ENCODE measurements at places on chromosomes 7 and 10.

DNA sequence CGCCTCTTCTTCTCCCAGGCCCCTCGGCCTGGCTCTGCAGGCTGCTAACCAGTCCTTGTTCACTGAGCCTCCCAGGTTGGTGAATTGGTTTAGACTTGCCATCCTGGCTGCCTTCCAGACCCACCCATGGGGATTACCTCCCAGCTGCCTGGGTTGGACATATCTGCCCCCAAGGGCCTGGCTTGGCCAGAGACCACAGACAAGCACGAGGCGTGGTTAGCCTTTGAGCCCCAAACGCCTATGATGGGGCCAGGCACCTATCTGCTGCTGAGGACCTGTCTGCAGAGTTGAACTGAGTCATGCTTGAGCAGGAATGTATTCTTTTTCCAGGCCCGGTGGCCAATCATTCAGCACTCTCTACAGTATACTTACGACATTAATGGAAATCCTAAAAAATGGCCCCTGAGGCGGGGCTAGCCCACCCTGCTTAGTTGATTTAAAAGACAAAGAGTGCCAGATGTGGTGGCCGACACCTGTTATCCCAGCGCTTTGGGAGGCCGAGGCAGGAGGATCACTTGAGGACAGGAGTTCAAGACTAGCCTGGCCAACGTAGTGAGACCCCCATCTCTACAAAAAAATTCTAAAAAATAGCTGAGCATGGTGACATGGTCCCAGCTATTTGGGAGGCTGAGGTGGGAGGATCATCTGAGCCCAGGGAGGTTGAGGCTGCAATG lies 361.5 kb downstream of the FRMD4A start:
- no peak for DNase-seq

DNA sequence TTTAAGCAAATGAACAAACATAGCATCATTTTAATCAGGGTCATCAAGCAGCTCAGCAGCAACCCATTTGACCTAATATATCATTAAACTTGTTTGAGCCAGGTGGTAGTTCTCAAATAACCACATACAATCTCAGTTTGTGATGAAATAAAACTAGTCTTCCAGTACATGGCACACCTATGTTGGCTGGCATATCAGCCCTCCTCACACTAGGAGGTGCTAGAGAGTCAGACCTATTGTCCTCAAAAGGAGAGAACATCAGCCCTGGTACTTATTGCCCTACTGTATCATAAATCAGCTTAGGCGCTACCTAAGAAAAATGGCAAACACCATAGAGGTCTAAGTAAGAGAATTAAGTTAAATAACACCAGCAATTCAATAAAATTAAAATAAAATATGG lies 81.7 kb downstream of the CABCOCO1 start:
- no peak for DNase-seq

DNA sequence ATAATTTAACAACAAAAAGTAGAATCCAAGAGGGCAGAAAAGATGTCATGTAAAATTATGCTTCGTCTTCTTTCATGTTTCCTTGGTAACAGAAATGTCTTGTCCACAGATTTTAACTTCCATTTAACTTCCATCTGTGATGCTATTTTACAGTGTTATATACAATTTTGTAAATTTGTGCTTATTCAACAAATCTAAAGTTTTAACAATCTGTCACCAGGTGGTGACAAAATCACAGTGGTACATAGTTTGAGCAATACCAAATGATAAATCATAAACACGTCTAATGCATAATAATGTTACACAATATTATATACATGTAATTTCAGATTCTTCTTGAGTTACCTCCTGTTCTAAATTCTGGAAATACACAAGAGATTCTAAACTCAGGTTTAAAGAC lies 784.4 kb upstream of the CELF2 start:
- no peak for DNase-seq

GRCh38 chr10:118667732-118668131 lies 72.3 kb upstream of the PRLHR start:
- DNase-seq = no peak

GRCh38 chr7:3552499-3552898 lies 251.4 kb downstream of the SDK1 start:
- no peak for DNase-seq

DNA sequence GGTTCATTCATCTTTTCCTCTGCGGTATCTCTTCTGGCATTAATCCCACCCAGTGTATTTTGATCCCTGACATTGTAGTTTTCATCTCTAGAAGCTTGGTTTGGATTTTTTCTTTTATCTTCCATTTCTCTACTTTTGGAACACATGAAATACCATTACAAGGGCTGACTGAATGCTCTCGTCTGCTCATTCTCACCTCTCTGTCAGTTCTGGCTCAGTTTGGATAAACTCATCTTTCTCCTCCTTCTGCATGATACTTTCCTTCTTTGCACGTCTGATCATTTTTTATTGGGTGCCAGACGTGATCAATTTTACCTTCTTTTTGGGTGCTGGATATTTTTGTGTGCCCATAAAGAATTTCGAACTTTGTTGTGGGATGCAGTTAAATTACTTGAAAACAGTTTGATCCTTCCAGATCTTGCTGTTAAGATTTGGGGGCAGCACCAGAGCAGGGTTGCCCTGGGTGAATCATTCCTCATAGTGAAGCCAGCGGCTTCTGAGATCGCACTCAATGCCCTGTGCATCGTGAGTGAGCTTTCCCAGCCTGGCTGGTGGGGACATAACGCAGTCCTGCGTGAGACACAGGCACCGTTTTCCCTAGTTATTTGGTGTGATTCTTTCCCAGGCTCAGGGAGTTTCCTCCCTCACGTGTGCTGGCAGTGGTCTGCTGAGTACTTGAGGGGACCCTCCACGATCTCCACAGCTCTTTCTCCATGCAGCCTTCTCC lies 53.8 kb downstream of the LHPP start:
- no peak for DNase-seq

DNA sequence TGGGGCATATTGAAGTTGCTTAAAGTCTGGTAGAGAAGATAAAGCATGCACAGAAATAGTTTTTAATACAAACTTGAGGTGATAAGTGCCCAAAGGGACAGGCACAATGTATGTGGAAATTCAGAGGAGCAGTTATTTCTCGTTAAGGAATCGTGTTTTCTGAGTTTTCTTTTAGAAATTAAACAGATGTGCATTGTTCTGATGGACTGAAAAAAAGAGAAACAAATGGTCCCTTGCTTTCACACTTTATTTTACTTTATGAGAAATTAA lies 45.6 kb downstream of the CNNM2 start:
- DNase-seq = no peak

- no peak for DNase-seq
Measured at GRCh38 chr7:28018446-28018845, 162.1 kb downstream of the JAZF1 start.

- DNase-seq = no peak
Measured at GRCh38 chr7:134660961-134661376, 14.3 kb downstream of the BPGM start.

DNA sequence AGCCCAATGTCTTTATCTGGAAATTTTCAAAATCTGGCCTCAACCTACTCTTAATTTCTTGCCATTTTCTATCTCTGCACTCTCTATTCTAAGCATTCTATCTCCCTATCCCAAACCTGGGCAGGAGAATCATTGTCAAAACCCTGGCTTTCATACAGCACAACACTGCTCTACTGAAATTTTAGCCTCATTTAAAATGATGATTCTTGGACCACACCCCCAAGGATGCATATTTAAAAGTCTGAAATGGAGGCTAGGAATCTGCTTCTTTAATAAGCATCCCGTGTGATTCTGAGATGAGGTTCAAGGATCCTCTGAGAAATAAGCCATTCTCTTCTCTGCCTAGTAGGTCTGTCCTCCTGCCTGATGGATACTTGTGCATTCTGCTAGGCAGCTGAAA lies 50.8 kb upstream of the EGR2 start:
- no peak for DNase-seq

- no peak for DNase-seq
Measured at GRCh38 chr10:118501637-118502440, 93.6 kb downstream of the PRLHR start.

DNA sequence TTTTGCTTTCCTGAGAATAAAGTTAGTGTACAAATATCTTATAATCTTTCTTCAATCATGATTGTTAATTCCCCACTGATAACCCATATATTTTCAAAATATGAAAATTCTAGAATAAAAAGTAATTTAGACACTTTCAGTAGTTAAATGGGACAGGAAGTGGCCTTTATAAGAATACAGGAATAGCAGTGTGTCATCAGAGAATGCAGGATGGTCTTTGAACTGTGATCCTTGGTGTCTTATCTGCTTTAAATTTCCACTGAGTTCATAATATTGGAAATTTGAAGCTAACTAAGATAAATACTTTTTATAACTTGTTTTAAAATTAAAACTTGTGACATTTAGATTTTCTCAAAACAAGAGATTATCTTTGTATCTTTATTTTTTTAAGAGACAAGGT lies 75.4 kb downstream of the CREM start:
- no peak for DNase-seq

GRCh38 chr10:36265741-36266140 lies 623.6 kb upstream of the FZD8 start:
- no peak for DNase-seq

- DNase-seq = no peak
Measured at GRCh38 chr7:127807829-127808228, 155.8 kb downstream of the SND1 start.

DNA sequence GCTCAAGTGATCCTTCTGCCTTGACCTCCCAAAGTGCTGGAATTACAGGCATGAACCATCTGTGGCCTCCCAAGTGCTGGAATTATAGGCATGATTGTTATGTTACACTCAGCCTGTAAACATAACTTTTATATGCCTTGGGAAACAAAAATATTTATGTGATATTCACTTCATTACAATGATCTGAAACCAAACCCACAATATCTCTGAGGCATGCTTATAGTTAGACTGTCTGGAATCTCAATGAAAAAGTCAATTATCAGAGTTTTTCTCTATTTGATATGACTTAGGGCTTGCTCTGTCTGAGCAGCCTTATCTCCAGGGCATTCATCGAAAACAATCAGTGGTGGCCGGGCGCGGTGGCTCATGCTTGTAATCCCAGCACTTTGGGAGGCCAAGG lies 195.3 kb upstream of the MYO3A start:
- no peak for DNase-seq

GRCh38 chr10:85600026-85600743 lies 766.4 kb downstream of the GRID1 start:
- DNase-seq = no peak

DNA sequence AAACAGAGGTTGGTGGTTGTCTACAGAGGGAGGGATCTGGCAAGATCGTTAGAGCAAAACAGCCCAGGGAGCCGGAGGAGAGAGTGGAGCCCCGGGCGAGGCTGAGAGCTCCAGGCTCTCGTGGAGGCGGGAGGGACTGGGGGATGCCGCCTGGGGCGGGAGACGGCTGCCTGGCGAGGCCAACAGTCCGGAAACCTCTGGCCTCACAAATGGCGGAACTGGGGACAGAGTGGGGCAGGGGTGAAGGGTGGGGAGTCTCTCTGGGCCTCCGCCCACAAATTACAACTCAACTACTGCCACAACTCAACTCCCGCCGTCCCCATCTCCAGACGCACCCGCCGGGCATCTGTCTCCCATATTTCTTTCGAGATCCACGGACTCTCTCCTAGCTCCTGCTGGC lies 47.7 kb downstream of the CLEC2L start:
- DNase-seq = no peak

DNA sequence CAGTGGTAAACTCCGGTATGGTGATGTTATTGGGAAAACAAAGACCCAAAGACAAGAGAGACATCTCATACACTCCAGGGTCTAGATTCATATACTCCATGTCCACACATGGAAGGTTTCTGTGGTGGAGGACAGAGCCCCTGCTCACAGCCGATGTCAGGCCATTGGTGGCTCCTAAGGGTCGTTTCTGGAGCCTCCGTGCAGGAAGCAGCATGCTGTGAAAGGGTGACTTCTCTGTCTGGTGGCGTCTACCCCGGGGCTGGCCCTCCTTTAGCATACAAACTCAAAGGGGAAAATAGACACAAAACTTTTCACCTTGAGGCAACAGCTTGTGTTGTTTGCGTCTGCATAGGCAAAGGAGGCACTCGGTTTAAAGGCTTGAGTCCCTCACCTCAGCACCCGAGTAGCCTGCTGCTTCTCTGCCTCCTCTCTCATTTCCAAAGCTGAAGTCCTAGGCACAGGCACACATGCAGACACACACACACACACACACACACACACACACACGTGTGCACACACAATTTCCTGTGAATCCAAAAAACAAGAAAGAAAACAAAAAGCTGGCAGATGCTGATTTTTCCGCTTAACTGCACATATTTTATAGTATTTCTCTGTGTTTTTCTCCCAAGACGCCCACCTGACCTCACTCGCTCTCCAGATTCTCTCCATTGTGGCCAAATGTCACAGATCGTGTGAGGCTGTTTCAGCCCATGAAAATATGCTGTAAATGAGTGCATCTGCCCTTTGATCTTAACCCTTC lies 601.4 kb upstream of the MGMT start:
- no peak for DNase-seq

- DNase-seq = no peak
Measured at GRCh38 chr10:35456784-35457183, 120.5 kb downstream of the CCNY start.

DNA sequence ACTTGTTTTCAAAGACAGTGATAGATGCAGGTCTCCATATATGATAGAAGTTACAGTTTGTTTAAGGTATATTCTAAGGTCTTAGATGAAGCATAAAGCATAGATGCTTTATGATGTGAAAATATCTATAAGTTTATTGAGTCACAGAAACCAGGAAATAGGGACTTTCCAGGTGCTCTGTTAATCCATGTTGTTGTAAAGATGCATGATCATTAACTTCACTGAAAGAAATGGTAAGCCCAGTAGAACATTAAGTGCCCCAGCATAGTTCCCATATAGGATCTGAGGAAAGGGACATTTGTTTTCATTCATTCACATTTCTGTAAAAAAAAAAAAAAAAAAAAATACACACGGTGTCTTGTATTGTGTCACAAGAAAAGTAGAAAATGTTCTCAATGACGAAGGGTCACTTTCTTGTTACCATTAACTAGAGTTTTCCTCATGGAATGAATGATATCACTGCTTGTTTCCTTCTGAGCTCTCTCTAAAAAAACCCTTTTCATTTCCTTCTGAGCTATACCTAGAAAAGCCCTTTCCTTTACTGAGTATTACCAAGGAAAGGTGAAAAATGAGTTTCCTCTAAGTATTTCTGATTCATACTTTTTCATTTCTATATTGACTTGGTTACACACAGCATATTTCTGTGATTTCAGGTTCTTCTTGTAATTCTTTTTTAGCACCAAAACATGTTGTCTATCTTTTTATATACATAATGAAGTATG lies 105.2 kb downstream of the MACC1 start:
- DNase-seq = no peak

DNA sequence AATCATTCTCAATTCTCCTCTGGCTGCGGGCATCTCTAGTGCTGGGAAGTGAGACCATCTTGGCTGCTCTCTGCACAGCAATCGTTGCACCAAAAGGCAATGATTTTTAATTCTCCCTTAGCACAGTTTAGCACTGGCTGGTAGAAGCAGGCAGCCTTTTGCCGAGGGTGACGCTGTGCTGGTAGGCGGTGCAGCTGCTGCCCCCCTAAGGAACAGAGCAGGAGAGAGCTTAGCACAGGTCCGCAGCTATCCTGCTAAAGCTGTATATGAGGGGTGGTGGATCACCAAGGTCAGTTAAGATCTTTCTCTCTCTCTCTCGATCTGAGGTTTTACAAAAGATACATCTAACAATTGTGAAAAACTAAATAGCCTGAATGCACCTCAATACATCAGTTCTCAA lies 390.1 kb downstream of the GATA3 start:
- DNase-seq = peak; percentile 52

All from CD4-positive, alpha-beta T cell treated with Interleukin-4 for 1 hour (primary cell).